ENCODE measurements at places on chromosomes 16 and 17.
A peak's percentile ranks its signal among the peaks of the same experiment; 100 is the strongest.

DNA sequence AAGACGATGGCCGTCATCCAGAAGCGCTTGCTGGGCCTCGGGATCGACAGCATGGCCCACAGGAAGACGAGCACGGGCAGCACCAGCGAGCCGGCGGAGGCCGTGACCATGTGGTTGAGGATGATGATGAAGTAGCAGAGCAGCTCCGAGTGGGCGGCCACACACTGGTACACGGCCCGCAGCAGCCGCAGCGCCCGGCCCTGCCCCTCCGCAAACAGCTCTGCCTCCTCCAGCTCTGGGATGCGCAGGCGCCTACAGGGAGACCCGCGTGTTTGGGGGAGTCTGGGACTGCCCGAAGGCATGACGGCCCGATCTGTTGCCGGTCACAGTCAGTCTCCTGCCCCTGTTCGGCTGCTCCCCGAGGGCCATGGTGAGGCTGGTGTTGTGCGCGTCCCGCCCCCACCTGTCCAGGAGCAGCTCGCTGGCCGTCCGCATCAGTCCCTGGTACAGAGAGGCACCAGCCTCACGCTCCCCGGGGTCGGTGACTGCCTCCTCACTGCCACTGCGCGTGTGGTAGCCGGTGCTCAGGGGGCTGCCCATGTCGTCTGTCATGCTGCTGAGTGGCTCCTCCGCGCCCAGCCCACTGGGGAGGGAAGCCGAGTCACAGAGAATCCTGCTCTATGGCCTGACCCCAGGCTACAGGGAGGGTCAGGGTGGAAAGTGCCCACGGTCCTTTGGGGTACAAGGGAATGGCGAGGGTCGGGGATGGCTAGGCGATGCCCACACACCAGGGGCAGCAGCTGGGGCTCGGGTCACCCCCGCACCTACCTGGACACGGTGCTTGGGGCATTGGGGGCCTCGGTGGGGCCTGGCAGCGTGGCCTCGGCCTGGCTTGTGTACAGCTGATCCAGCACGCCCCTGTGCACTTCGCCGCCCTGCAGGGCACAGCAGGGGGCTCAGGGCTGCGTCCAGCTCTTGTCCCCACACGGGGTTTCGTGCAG is 15.8 kb downstream of the CTU2 start:
- no peak for DNase-seq

DNA sequence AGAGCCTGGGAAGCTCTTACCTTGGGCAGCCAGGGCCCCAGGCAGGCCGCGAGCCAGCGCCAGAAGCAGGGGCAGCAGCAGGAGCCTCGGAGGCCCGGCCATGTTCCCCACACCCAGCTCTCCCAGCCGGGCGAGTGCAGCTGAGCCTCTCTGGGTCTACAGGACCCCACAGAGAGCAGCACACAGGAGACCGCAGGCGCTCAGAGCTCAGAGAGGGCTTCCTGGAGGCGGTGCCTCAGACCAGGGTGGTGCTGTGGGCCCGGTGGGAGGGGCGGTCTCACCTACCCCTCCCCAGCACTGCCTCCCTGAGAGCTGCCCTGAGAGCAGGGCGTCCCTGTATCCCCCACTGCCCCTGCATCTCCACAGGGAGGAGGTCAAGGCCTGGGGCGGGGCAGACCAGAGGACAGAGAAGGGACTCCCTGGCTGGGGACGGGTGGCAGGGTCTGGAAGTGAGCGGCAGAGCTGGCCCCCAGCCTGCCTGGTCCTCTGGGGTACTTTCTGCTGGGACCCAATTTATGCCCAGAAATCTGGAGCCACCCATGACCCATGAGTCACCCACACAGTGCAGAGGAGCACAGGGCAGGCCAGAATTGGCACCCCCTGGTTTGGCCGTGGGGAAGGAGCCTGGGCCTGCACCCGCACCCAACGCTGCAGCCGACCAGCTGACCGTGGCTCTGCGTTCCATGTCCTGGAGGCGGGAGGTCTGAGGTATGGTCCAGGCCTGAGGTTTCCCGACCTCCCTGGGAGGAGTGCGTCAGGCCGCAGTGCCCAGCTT is at the start of gene CD7:
Gene CD7, minus strand, starts transcription at position 215 of the 775 bp plus-strand sequence. Its CDS starts 113 bp downstream, at position 102.
- no peak for DNase-seq

DNA sequence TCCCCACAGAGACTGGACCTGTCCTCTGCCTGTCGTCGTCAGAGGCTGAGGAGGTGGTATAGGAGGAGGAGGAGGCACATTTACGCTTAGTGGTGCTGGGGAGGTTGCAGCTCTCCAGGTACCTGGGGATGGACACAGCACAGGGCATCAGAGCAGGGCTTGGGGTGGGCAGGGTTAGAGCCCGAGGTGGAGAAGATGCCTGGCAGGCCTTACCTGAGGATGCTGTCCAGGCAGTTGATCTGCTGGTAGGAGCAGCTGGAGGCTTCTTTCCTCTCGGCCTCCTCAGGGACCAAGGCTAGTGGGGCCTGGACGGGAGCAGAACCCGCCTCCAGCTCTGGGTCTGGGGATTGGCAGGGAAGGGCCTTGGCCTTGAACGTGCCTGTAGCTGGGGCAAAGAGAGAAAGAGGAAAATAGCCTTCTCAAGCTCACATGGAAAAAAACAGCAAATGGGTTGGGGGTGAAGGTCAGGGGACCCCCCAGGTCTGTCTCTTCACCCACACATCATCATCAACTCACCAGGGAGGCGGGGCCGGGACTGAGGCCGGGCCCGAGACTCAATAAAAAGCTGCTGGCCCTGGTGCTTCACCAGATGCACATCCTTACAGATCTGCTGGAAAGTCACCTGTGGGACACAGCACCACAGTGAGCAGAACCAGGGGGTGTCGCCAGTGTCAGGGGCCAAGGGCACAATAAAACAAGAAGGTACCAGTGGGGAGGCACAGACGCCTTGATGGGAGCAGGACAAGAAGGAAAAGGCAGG is 5.6 kb downstream of the PER1 start:
- no peak for DNase-seq

DNA sequence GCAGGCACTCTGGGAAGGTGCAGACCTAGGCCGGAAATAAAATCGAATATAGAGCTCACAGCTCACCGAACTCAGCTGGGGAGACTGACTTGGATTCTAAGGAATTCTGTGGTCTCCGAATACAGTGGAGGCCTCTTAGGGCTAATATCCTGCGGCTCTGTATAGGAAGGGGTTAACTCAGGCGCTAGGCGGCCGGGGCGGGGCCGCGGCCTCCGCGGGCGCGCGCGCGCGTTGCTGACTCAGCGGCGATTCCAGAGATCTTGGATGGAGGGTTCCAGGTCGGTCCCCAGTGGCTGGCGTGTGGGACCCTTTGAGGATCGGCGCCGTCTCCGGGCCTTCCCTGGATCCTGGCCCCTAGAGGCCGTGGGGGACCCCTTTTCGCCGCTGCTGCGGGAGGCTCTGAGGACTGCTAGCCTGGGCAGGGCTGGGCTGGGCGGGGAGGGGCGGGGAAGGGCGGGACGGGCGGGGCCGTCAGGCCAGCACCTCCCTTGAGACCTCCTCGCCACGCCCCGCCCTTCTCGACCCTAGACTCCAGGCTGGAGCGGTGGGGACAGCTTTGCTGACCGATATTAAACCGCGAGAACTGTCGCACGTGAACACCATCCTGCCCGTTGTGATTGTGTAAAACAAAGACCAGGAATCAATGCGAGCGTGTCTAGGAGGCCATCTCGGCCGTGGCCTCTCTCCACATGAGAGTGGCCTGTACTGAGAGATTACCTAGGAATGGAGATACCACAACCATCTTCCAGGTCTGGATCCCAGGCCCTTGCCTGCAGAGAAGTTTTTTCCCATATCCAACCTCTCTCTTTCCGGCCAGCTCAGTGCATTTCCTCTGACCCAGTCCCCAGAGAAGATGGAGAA is 1.4 kb upstream of the PLEKHH3 start:
- DNase-seq, result peak; percentile 84

DNA sequence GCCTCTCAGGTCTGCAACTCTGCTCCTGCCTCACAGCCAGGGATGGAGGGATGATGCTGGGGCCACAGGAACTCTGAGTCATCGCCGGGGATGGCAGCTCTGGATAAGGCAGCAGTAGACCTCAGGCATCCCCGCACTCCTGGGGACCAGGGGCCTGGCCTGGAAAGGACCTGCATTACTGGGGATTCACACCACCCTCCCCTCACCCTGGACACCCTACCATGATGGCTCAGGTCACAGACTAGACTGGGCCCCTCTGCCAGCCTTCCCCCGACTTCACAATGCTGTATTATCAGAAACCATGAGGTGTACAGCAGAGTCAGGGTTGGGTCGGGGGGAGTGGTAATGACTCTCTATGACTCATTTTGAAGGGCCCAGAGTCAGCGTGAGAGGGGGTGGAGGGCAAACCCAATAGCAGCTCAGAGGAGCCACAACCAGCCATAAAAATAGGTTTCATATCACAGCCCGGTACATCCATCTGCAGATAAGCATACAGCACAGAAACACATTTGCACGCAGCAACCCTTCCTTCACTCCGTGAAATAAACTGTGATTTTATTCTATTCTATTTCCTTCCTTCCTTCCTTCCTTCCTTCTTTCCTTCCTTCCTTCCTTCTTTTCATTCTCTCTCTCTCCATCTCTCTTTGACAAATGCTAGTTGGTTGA is 28.8 kb downstream of the DYNLRB2 start:
- DNase-seq, result no peak

DNA sequence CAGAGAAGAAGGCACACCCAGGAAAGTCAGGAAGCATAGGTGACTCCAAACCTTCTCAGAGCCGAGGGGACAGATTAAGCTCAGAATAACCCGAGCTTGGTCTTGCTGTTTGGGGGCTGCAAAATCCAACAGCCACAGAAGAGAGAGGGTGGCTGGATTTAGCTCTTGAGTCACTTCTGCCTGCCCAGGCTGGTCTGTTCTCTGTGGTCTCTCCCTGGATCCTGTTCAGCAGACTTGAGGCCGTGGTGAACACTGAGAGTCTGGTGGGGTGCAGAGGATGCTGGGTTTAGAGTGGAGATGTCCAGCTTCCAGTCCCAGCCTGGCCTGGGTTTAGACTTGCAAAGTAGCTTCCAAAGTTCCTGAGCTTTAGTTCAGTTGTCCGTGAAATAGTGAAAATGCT is 8.8 kb downstream of the SLC26A11 start:
- DNase-seq, result no peak

DNA sequence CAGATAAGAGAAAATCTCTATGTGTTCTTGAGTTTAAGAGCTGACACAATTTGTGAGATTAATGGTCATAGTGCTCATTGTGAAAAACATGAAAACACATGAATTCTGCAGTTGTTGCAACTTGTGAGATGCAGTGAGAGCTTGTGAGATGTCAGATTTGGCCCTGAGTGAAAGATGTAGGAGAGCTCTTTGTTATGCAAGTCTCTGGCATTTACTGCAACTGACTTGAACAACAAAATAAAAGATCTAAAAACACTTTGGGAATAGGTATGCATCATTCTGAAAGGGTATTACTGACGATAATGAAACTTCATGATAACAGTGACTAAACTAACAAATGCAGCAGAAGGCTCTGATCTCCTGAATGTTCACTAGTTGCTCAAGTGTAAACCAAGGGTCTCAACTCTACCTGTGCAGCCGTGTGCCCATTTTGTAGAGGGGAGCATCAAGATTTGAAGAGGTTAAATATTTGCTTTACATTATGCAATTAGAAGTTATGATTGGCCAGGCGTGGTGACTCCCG is 50.8 kb upstream of the SMIM36 start:
- DNase-seq, result no peak

DNA sequence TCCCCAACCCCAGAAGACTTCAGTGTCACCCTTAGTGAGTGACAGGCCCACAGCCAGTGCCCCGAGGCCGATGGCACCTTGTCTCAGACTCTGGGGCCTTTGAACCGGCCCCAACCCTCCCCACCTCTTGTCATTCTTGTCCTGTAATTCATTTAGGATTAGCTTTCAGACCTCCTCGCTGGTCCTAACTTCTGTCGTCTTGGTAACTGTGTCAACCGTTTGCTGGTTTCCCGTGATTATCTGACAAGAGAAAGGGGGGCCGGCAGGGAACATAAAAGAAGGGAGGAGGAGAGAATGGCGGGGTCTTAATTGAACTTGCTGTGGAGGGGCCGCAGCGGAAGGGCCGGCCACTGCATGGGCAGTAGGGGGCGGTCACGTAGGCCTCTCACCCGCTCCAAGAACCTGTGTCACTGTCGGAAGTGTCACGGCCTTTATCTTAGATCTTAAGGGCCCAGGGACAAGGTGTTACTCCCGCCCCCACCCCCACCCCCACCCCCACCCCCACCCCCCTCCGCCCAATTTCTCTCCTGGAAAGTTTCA is 46.5 kb upstream of the GSE1 start:
- no peak for DNase-seq

DNA sequence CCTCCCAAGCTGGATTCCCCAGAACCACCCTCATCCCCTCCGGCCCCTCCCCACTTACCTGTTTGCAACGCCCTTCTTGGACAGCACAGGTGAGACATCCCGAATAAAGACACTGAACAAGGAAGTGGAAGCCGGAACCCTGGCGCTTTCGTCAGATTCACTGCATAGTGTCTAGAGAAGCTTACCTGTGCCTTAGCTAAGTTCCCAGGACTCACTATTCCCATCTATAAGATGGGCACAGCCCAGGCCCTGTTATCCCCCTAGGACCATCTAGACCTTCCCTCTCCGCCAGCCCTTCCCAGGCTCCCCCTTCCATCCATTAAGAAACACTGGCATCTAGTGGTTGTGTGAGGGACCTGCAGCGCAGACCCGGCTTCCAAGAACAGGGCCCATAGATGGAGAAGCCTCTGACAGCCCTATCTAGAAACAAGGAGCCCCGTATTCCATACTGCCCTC is 26.9 kb upstream of the RPL38 start:
- DNase-seq, result peak; percentile 77

DNA sequence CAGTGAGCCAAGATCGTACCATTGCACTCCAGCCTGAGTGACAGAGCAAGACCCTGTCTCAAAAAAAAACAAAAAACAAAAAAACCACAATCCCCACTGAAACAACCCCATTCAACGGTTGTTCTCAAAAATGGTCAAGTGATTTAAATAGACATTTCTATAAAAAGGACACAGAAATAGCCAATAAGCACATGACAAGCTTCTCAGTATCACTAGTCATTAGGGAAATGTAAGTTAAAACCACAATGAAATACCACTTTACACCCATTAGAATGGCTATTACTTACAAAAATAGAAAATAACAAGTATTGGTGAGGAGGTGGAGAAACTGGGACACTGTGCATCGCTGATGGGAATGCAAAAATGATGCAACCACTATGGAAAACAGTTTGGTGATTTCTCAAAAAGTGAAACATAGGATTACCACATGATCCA is 26.6 kb upstream of the MYLK3 start:
- DNase-seq, result no peak

- DNase-seq, result no peak
These were observed 6.2 kb downstream of the REXO5 start for GRCh38 chr16:20812510-20812909.

DNA sequence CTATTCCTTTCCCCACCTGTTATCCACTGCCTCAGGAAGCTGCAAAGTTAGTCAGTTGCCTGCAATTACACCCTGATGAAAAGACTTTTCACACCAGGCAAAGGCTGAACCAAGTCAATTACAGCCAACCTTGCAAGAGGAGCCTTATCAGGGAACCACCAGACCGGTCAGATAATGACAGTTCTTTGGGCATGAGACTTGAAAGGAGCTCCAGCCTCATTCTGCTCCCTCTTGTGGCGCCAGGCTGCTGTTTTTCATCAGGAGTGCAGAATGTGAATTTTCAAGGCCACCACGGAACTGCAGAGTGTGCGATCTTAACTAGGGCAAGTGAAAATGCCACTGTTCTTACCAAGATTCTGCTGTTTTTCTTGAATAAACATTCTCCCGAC is 22.5 kb downstream of the DNAI2 start:
- peak; percentile 54 for DNase-seq

GRCh38 chr17:63497708-63498483 is 21.0 kb downstream of the ACE start:
- DNase-seq, result peak; percentile 57
